ENCODE measurements at places on chromosomes 12 and 14.

GRCh38 chr12:82721726-82722125 lies 35.0 kb downstream of the TMTC2 start:
- DNase-seq: no peak

DNA sequence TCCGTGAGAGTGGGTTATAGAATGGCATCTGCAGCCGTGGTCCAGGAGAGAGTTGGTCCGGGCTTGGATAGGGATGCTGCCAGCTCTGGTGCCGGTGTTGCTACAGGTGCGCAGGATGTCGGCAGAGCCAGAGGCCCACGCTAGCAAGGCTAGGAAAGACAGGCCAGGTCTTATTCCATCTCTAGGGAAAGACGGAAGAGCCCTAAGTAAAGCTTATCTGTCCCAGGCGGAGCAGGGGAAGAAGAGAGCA lies 485 bp upstream of the PSME1 start:
- no peak for DNase-seq

- DNase-seq: no peak
These were observed 20.1 kb upstream of the CERS5 start for GRCh38 chr12:50187084-50187900.

DNA sequence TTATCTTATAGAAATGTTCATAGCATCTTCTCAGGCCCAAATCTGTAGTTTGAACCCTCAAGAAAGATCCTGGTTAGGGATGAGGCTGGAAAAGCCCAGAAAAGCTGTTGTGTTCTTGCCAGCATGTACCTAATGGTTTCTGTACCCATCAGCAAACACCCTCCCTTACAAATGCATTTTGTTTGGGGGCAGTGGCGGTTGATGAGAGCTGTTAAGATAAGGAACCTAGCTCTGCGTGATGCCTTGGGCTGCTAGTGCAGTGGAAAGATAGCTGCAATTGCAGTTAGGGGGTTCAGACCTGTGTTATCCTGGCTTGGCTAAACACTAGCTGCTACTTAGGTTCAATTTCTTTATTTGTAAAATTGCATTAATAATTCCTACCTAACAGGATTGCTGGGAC lies 3.6 kb downstream of the TPH2 start:
- no peak for DNase-seq

- DNase-seq: no peak
These were observed 759.0 kb downstream of the AACS start for GRCh38 chr12:125824276-125824675.
